ENCODE measurements at places on chromosomes 16 and 17. TPM values are rescaled to one million over a fixed set of nuclear protein-coding genes. Genes with fewer than 3 reads are reported as not detected.

PSMD7 gene
- 112 TPM for total RNA-seq

MT1M gene
- total RNA-seq = 0.74 TPM

KRT12 gene
- not detected for total RNA-seq

BRCA1 gene
- 47.1 TPM for total RNA-seq

DPEP2NB gene
- not detected for total RNA-seq

CCL8 gene
- total RNA-seq = not detected

DNA sequence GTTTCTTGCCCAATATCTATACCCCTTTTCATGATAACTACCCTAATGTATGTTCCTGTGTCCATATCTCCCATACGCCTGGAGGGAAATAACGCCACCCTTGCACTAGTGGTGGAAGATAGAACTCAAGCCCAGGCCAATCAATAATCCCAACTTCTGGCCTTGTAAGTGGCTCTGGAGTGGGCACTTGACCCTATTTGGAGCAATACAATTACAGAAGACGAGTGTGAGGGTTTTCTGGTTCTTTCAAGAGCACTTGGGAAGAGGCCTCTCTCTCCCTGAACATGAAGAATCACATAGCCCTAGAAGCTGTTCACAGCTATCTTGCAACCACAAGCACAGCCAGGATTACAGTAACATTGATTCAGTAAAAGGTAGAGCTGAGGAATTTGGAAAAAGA lies 217.9 kb downstream of the RAB11FIP4 start:
- DNase-seq = no peak

GRCh38 chr17:81173052-81173761 lies 7.2 kb upstream of the AATK start:
- no peak for DNase-seq

DNA sequence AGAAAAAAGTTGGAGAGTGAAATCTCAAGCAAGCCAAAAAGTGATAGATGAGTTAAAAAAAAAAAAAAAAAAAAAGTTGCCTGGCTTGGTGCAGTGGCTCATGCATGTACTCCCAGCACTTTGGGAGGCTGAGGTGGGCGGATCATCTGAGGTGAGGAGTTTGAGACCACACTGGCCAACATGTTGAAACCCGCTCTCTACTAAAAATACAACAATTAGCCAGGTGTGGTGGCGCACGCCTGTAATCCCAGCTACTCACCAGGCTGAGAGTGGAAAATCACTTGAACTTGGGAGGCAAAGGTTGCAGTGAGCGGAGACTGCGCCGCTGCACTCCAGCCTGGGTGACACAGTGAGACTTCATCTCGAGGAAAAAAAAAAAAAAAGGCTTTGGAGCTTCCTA lies 668.8 kb downstream of the WWOX start:
- no peak for DNase-seq

GRCh38 chr17:33463887-33464286 lies 170.8 kb upstream of the ASIC2 start:
- DNase-seq = peak; percentile 61

GRCh38 chr16:48903039-48903438 lies 293.1 kb upstream of the N4BP1 start:
- DNase-seq = no peak

- peak; percentile 77 for DNase-seq
Measured at GRCh38 chr16:64983963-64984362, 137.9 kb downstream of the CDH11 start.

- no peak for DNase-seq
Measured at GRCh38 chr16:63629272-63629671, 1492.6 kb downstream of the CDH11 start.

GRCh38 chr16:19170043-19170655 lies 2.1 kb downstream of the SYT17 start:
- DNase-seq = no peak

- DNase-seq = no peak
Measured at GRCh38 chr16:10130538-10130937, 51.7 kb downstream of the GRIN2A start.

GRCh38 chr17:49201481-49201927 lies 8.9 kb downstream of the GNGT2 start:
- DNase-seq = no peak

- no peak for DNase-seq
Measured at GRCh38 chr16:77393955-77394354, 40.9 kb downstream of the ADAMTS18 start.
